Kidney (tissue), 22 donors: ENCODE measurements at places on chromosomes 3 and 15. TPM values are rescaled to one million over a fixed set of nuclear protein-coding genes. Genes with fewer than 3 reads are reported as not detected.
A peak's percentile ranks its signal among the peaks of the same experiment; 100 is the strongest.

Gene SPINT1
- polyA plus RNA-seq: 112 TPM

DNA sequence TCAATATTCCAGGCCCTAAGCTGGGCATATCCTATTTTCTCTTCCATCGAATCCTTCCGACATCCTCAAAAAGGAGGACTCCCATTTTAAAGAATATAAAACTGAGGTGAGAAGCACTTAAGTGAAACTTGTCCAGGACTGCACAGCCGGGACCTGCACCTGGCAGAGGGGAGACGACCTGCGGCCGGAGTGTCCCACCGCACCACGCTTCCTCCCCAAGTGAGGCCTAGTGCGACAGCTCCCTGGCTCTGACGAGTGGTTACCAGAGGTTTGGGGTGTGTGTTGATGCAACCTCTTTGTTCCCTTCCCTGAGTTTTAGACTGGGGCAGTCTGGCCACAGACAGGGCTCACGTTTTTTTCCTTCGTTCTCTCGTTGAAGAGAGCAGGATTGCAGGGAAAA lies 24.9 kb upstream of the ATP2B2 start:
- DNase-seq: no peak

Gene DCUN1D1
- polyA plus RNA-seq: 14.2 TPM

Gene ACKR2
- polyA plus RNA-seq: 0.86 TPM

Gene OCA2
- 0.45 TPM for polyA plus RNA-seq

DNA sequence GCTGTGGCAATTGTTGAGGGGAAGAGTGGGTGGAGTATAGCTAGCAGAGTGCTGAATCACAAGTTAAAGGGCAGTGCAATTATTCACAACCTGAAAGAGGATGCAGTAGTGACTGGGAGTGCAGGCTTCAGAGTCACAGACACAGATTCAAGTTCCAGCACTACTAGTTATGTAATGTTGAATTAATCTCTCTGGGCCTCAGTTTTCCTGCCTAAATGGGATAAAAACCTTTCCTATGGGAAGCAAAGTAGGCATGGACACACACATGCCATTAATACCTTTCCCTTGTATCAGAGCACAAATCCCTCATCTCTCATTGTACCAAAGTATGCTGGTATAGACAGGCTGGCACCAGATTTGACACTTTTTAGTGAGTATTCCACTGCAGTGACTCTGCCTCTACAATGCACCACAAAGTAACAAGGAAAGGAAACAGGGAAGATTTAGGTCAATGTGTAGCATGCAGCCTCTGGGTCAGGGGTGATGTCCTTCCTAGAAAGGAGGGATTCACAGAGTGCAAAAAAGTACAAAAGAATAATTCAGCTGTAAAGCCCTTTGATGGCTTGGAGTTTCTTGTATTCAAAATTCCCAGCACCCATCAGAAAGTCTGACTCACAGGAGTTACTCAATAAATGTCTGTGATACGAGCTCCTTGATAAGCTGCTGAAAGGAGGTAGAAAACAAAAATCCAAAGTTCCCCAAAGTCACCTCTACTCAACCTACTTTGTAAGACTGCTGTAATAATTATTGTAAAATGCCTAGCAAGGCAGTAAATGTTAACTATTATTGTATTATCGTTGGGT lies 507.5 kb upstream of the TGFBR2 start:
- DNase-seq: no peak

- no peak for DNase-seq
Observed at GRCh38 chr15:34359416-34359815, 7.6 kb downstream of the LPCAT4 start.

Gene ANKUB1
- polyA plus RNA-seq: not detected

Gene PFKFB4
- polyA plus RNA-seq: 2.1 TPM

DNA sequence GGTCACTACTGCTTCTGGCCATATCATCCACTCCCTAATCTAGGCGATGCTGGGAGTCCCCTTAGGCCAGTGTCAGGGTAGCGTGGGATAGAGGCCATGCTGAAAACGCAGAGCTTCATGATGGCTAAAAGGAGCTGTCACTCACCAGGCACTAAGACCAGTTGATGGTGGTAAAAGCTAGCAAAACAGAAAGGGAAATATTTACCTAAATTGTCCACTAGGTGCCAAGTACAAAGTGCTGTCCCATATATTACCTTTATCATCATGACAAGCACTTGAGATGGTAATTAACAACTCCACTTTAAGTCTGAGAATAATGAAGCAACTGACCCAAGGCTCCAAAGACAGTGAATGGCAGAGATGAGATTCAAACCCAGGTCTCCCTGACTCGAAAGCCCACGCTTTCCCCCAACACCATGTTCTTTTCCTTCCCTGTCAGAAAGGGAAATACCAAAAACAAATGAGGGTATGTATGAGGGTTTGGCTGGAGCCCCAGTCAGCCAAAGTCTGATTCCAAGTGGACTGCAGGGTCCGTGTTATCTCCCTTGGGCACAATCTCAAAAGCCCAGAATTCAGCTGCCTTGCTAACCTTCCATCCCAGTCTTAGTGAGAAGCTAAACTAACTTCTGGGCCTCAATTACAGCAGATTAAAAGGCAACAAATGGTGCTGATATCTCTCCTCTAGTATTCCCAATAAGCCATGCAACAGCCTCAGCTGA lies 84.7 kb downstream of the RBPMS2 start:
- no peak for DNase-seq

DNA sequence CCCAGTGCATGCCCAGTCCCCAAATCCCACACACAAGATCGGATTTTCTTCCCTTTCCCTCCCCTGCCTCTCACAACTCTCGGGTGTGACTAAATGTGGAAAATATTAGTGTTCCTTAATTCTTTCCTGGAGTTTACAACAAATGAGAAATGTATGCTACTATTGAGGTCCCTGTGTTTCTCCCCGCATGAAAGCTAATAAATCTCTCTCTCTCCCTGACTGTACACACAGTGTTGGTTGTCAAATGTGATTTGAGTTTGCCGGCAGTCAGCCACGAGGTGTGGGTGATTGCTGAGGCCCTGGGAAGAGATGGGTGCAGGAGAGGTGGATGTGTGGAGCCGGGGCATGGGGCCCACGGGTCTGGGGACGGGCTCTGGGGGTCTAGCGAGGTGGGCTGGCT lies 161.4 kb upstream of the IQSEC1 start:
- peak; percentile 41 for DNase-seq

Gene USP50
- polyA plus RNA-seq: not detected
